Chondrocyte (in vitro differentiated cells): ENCODE measurements at places on chromosomes 1 and 21. TPM values are rescaled to one million over a fixed set of nuclear protein-coding genes. Genes with fewer than 3 reads are reported as not detected.

DNA sequence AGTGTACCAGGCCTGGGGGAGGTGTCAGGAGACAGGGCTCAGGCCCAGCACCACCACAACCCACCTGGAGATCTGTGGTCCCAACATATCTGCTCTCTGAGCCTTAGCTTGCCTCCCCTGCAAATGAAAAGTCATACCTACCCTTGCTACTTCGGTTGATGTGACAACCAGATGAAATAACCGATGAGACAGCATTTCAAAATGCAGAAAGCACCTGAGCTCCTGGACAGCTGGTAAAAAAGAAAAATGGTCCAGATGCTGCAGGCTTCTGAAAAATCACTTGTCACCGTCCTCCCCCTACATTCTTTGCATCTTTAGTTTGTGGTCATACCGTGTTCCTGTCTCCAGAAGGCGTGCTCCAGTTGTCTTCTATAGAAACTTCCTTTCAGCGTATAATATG, 52.0 kb upstream of the COA6 start:
- no peak for DNase-seq

DNA sequence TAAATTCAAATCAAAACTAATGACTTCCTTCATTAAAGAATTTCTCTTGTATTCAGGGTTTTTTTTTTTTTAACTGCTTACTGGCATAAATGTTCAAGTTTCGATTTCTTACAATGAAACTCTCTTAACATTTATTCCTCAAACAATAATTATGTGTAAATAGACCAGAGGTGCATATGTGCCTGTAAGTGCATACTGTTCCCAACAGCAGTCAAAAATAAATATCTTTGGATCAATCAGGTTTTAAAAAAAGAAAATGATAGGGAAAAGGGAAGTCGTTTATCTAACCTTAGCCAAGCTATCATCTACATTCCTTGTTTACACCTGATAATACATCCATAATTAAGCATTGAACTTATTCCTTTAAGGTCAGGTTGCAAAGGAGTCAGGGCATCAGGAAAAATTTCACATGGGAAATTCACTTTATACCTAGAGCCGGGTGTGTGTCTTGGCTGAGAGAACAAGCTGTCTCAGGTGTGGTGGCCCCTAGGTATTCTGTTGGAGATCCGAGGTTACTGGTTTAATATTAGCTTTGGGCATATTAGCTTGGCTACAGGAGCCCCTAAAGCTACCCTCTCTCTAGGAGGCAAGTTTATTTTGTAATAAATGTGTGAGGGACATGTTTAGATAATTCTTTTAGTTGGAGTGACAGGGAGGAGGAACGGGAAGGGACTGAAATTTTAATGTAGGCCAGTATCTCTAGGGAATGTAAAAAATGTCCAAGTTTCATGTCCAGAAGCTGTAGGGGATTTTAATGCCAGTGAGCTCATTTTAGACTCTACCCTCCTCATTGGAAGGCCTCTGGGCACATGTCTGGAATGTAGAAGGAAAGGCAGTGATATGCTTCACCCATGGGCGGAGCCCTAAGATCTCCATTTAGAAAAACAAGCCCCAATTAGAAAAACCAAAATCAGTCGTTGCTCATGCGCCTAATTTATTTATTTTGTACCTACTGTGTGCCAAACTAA, 327.9 kb upstream of the PROX1 start:
- DNase-seq, result no peak

PGLYRP3 gene
- total RNA-seq, result not detected in 3 replicates

HTR6 gene
- not detected in 3 replicates for total RNA-seq

- DNase-seq, result peak; percentile 41
Observed at GRCh38 chr1:16178596-16179497, 23.0 kb upstream of the EPHA2 start.

GRCh38 chr1:40258445-40258769, 371 bp downstream of the ZMPSTE24 start:
- no peak for DNase-seq

DNA sequence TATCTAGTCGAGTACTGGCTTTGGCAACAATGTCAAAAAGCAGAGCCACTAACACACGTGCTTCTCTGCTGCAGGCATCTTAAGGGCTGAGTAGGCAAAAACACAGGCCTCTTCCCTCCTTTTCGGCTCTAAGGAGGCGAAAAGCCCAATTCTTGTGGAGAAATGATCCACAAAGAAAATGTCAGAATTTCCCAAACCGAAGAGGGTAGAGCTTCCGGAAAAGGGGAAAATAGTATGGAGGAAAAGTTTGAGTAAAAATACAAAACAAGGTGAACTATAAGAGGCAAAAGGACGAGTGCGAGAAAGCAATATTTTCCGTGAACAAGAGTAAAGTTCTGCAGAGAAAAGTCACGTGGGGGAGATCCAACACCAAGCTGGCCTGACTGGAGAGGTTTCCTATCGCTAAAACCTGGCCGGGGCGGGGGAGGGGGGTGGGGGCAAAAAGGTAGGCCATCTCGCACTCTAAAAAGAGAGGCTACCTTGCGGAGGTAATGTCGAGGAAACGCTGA, 551 bp downstream of the ZRANB2 start:
- no peak for DNase-seq

DNA sequence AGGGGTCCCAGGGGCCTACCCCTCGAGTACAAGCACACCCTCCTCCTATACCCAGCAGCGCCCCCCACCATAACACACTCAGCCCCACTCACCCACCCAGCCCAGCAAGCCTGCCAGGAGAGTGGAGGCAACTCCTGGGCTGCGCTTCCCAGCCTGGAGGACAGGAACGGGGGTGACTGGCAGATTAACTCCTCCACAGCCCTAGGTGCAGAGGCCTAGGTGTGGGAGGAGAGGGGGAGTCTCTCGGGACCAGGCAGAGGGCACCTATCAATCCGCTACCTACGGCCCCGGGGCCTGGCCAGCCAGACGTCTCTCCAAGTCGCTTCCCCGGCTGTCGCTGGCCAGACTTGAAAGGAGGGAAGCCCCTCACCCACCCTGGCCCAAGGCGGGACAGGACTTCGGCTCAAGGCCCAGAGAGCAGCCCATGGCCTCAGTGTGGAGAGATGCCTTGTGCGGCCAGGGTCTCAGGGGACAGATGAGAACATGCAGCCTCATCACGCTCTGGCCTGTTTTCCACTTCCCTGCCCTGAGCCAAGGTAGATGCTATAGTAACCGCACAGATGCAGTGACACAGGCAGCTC, 24.9 kb downstream of the MATN1 start:
- no peak for DNase-seq

CYB561D1 gene
- 10.2 to 10.8 TPM (median 10.7 TPM) in 3 replicates for total RNA-seq

- no peak for DNase-seq
Observed at GRCh38 chr1:182570611-182570970, 18.5 kb downstream of the RNASEL start.

GRCh38 chr1:19892628-19893168, 10.5 kb downstream of the OTUD3 start:
- DNase-seq, result no peak

FMO1 gene
- 0.65 to 3.5 TPM (median 0.87 TPM) in 3 replicates for total RNA-seq

GJA9 gene
- not detected in 3 replicates for total RNA-seq

- DNase-seq, result no peak
Observed at GRCh38 chr1:29921741-29922140, 685.4 kb downstream of the PTPRU start.

DNA sequence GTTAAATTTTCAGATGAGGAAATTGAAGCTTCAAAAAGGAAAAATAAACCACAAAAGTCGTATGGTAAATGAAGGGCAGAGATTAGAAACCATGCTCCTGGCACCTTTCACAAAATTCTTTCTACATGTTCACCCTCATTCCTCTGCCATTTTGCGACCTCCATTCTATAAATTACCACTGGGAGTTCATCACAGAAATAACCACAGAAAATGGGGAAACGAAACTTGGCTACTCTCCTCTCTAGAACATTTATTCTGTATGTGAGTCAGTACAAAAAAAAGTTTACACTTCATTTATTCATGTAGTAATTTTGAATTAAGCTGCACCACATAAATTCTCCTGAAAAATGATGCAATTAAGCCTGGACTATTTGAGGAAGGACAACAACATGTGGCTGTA, 320.9 kb upstream of the C1orf87 start:
- no peak for DNase-seq

DNA sequence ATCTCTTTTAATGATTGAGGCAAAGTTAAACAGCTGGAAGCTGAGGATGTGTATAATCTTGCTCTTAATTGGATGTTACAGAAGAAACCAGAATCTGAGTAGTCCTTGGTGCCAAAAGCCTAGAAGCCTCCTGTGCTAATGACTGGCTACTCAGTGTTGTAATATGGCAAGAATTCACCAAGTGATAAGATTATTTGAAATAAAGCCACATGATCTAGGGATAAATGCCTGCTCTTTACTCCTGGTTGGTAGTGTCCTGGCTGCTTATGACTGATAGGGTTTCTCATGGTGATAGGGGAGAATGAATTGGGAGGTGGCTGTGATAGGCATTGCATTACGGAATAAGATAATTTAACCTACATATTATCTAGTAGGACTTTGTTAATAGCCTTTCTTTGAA, 13.6 kb upstream of the MAB21L3 start:
- no peak for DNase-seq

DNA sequence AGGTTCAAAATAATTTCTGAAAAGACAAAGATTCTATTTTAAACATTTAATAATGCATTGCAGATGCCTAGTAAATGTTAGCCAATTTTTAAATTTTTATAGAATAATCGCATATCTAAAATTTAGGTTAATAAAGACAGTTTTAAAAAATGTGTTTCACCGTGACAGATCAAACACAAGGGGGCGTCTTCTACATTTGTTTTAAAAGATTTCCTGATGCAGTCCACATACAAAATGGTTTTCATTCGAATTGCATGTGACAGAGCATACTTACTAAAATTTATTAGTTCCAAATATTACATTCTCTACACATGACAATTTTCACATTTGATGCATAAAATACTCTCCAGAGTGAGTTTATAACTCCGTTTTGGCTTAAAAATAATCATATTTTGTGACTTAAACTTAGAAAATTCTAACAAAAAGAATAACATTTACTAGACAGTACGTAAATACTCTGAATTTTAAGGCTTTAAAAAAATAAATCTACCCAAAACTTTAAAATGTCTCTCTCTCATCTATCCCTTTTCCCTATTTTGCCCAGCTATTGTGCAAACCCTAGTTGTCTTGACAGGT, 75.5 kb downstream of the ADAMTS1 start:
- DNase-seq, result no peak

SLAMF1 gene
- total RNA-seq, result not detected in 3 replicates

GRCh38 chr21:15517394-15517793, 212.4 kb upstream of the USP25 start:
- no peak for DNase-seq

TIE1 gene
- not detected in 3 replicates for total RNA-seq

DNA sequence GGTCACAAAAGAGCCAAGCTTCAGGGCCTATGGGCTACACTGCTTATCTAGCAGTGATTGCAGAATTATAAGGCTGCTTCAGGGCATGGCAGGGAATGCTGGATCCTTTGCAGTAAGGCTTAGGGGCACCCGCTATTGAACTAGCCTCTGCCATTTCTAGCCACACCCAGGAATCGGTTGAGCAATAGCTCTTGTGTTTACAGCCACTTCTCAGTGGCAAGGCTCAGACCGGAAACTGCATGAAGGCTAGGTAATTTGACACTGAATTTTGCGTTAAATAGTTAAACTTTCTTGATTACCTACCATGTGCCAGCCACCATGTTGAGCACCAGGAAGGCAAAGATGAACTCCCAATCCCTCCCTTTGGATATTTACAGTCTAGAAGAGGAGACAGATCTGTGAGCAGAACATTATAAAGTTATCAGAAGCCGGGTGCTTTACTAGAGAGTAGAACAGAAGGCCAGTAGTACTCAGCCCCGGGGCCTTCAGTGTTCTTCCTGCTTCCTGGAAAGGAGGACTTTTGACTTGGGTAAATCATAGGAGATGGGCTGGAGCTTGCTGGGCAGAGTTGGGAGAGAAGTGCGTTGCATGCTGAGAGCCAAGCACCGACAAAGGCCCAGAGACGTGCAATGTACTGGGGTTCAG, 98.6 kb upstream of the LPGAT1 start:
- no peak for DNase-seq

GRCh38 chr1:223776075-223776814, 63.9 kb downstream of the CAPN2 start:
- no peak for DNase-seq

DNA sequence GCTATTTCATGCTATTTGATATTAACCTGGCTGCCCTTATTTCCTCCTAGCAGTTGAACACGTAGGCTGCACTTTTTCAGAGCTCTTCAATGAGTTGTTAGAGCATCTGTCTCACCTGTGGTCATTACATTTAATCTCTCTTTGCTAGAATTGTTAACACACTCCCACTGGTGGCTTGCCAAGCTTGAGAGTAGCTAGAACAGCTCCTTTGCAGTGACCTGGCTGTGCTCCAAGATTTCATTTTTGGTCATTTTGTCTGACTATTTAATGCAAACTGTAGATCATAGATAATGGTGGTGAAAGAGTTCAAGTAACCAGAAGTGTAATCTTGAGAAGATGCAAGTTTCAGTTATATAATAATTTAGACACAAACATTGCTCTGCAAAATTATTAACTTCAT, 105.6 kb downstream of the LRRC7 start:
- no peak for DNase-seq

CHD5 gene
- 0.23 to 1.0 TPM (median 0.42 TPM) in 3 replicates for total RNA-seq

TLCD4 gene
- 1.6 to 2.6 TPM (median 2.4 TPM) in 3 replicates for total RNA-seq

DNA sequence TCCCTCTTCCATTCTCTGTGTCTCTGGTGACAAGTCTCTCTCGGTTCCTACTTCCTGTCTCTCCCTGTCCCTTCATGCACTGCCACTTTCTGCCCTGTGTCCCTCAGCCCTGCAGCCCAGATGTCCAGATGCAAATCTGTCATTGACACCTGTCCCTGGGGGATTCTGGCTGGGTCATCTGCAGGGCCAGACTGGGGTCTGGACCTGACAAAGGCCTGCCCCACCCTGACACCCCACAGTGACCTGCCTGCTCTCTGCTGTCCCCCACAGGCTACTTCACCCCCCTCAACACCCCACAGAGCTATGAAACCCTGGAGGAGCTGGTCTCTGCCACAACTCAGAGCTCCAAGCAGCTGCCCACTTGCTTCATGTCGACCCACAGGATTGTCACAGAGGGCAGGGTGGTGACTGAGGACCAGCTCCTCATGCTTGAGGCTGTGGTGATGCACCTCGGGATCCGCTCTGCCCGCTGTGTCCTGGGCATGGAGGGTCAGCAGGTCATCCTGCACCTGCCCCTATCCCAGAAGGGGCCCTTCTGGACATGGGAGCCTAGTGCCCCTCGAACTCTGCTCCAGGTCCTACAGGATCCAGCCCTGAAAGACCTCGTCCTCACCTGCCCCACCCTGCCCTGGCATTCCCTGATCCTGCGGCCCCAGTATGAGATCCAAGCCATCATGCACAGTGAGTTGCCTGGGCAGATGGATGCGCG, 7.2 kb downstream of the THEMIS2 start:
- peak; percentile 75 for DNase-seq

WDR64 gene
- 0.17 TPM in 1 of 3 replicates, not detected in the others for total RNA-seq

- DNase-seq, result no peak
Observed at GRCh38 chr21:31803039-31804007, 69.5 kb upstream of the HUNK start.

GRCh38 chr1:86926883-86927282, 12.4 kb downstream of the HS2ST1 start:
- no peak for DNase-seq

- no peak for DNase-seq
Observed at GRCh38 chr1:186289943-186290545, 85.0 kb downstream of the TPR start.
